ENCODE measurements at places on chromosomes 5 and 9.

GRCh38 chr5:10678244-10678643 is 82.8 kb downstream of the DAP start:
- DNase-seq, result no peak

DNA sequence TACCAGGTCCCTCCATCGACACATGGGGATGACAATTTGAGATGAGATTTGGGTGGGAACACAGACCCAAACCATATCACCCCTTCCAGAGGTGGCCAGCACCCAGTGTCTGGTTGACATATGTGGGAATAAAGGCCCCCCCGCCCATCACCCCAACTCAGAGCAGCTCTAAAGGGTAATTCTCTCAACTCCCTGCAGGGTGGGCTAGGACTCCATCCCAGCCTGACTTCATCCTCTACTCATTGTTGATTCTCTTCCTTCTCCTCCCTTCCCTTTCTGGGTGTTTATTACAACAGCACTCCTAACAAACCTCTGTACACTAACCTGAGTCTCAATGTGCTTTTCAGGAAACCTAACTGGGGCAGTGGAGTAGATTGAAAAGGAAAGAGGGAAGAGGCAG is 339.9 kb downstream of the ACTL7B start:
- DNase-seq, result no peak

GRCh38 chr5:3195994-3196393 is 399.6 kb upstream of the IRX1 start:
- DNase-seq, result no peak

- DNase-seq, result no peak
Measured at GRCh38 chr5:4023753-4024335, 428.2 kb downstream of the IRX1 start.

DNA sequence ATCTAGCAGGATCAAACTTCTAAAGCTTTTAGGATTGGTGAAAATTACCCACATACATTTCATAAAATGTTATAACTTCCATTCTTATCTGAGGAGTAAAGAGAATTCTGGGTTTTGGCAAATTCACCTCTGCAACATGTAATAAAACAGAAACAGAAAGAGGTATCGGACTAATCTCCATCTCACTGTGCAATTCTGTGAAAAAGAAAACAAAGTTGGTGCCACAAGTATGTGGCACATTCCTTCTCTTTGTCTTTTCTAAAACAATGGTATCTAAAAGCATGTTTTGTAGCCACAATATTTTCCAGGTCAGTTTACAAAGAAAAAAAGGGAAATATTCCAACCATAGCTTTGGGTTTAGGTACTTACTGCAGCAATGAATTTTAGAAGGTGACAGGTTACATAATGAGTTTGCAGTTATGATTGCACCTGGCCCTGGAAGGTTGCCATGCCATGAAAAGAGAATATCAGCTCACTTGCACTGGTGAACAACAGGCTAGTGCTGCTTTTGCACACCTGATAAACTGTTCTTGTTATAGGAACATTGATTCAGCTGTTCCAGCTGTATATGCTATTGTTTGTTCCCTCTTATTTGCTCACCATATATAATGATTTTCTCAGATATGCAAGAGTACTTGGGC is 491.3 kb upstream of the MEF2C start:
- DNase-seq, result peak; percentile 19

DNA sequence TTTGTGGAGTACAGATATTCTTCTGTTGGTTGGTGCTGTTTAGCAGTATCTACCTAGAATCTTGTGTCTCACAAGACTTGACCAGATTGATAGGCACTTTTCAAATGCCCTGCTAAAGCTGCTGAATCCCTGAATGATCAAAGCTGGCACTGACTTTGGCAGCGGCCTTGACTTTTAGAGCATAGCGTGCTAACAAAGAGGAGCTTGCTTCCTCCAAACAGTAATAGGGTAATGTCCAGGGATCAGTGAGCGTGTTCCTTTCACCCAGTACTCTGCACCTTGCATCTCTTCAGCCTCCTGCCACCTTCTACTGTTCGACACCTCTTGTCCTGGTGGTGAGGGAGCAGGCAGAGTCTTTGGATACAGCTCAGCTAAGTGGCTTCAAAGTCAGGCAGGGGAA is 100.8 kb downstream of the IQGAP2 start:
- no peak for DNase-seq

- DNase-seq, result no peak
Measured at GRCh38 chr9:136901516-136902258, 15.4 kb downstream of the TRAF2 start.

DNA sequence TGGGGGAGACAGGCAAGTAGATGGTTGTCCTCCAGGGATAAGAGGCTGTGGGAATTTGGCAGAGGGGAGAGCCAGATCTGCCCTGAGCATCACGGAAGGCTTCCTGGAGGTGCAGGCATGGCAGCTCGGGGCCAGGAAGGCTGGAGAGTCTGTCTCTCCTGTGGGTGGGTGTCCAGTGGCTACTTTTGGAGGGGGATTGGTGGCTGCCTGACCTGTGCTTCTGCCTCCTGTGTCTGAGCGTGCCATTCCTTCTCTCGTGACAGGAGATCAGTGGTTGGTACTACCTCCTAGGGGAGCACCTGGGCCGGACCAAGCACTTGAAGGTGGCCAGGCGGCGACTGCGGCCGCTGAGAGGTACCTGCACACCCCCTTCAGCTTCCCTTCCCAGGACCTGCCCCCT is 33.5 kb downstream of the RGS3 start:
- no peak for DNase-seq
